Frontal cortex (tissue), 4 donors: ENCODE measurements at places on chromosomes 1 and 21. TPM values are rescaled to one million over a fixed set of nuclear protein-coding genes. Genes with fewer than 3 reads are reported as not detected.

- DNase-seq, result no peak
Measured at GRCh38 chr1:202965422-202965821, 1.6 kb downstream of the CYB5R1 start.

DNA sequence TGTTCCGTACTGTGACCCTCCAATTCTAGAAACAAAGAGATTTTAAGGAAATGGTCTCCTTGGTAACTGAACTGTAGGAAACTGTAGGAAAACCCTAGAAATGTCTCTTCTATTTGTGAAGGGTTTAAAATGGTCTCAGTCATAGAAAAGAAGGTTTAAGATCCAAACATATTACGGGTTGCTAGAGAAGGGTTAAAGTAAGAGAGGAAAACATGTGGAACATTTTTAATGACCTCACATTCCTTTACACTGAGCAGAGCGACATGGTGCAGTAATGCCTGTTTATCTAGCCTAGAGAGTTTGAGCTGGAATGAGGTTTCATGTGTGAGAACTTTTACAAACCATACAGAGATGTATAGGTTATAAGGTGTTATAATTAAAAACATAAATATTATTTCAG lies 36.9 kb upstream of the C1orf105 start:
- DNase-seq, result no peak

GRCh38 chr1:210129759-210130158 lies 102.8 kb upstream of the SERTAD4 start:
- no peak for DNase-seq

Gene CYP4A22
- not detected for total RNA-seq

Gene S100A8
- 7.3 TPM for total RNA-seq

Gene SLAMF6
- under 0.01 TPM for total RNA-seq

Gene RBM11
- 10.2 TPM for total RNA-seq
